ENCODE measurements at places on chromosomes 6 and 20.

- DNase-seq = no peak
Measured at GRCh38 chr6:109411034-109411433, 28.8 kb upstream of the CD164 start.

DNA sequence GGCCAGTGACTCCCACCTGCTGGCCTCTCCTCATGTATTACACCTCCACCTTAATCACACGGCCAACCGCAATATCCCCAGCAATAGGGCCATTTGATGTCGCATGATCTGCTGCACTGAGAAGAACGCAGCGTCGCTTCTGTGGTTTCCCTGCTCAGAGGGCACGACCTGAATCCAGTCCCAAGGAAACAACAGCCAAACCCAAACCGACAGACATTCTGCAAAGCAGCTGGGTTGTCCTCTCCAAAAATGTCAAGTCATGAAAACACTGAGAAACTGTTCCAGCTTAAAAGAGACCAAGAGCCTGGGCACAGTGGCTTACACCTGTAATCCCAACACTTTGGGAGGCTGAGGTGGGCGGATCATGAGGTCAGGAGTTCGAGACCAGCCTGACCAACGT lies 7.5 kb upstream of the BPI start:
- DNase-seq = no peak

DNA sequence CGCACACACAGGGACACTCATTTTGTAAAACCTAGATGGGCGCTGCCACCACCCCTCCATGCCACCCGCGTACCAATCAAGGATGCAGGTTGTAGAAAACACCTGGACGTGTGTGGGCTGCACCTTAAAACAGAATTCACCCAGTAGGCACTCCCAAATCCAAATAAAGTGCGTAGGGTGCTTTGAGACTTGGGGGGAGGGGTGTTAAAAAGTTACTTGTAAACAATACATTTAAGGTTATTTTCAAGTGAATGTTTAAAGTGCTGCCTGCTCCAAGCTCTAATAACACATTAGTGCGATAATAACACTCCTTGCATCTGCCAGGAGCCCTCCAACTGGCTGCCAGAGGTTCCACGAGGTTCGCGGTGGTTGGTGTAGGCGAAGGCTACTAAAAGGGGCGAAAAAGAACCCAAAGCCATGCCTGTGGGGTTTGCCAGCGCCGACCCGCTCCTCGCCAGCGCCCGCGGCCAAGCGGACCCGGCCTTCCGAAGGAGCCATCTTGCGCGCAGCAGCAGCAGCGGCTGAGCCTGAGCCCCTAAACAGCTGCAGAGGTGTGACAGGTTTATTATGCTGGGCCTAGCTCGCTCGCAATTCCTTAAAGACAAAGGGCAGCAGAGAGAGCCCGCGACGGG lies 11.5 kb downstream of the FOXC1 start:
- DNase-seq = no peak

GRCh38 chr20:18986895-18987580 lies 173.5 kb downstream of the SCP2D1 start:
- no peak for DNase-seq

DNA sequence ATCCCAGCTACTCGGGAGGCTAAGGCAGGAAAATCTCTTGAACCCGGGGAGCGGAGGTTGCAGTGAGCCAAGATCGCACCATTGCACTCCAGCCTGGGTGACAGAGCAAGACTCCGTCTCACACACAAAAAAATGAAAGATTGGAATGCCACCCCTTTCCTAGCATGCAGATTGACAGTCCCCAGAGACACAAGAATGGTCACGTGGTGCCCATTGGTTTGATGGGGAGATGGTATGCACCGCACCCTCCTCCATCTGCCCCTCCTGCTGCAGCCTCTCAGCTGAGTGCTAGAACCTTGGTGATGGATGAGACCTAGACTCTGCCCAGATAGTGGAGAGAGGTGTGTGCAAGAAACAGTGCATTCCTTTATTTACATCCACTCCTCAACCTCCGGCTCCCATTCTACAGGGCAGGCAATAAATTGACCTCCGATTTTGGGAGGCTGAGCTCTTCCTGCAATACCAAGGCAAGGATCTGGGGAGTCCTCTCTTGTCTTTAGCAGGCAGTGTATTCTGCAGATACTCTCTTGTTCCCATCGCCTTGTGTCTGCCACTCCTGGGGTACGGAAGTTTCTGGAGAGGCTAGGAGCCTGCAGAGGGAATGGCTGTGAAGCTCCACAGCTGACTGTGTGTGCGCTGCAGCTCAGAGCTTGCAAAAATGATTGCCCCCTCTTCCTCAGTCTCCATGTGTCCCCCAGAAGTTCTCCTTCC lies 1.1 kb upstream of the RNF24 start:
- no peak for DNase-seq

- peak; percentile 79 for DNase-seq
Measured at GRCh38 chr20:18058661-18059467, 1.1 kb upstream of the OVOL2 start.

GRCh38 chr20:10476319-10476724 lies 41.2 kb downstream of the SLX4IP start:
- DNase-seq = no peak

DNA sequence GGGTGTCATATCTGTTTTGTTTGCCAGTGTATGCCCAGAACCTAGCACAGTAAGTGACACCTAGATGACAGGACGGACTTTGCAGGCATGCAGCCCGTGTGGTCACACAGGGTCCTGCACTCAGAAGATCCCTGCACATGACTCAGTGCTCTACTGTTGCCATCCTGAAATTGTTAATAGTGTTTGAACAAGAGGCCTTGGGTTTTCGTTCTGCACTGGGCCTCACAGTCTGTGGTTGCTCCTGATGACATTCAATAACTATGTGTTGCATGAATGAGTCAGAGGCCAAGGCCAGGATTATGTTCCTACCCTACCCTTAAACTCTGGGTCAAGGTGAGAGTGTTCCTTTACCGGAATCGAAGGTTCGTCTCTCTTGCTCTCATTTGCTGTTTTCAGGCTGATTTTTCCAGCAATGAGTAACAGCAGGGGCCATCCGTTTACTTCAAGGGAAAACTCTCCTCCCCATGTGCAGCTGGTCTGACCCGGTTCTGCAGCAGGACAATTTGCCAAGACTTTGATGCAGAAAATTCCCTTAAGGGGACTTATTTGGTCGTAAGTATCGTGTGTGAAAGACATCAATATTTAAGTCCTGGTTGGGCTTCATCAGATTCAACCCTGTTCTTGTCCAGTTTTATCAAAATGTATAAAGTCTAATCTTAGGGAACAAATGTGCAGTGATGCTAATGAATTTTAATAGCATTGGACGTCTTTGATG lies 13.0 kb upstream of the PFDN4 start:
- no peak for DNase-seq

DNA sequence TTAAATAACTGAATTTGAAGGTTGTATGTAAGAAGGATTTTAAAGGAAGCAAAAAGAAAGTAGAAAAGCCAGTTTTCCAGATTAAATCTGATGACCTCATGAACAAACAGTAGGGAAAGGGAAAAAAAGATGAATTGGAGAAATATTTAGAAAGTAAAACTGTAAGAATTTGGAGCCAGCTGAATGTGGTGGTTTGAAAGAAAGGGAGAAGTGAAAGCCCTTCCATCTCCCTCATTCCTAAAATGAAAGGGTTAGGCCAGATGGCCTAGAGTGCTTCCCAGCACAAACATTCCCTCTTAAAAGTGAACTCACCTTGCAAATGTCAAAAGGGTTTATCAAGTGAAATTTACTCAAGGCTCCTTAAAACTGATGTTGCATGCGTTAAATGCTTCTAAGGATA lies 139.3 kb upstream of the COL21A1 start:
- DNase-seq = no peak

- DNase-seq = no peak
Measured at GRCh38 chr6:40791004-40791403, 203.8 kb upstream of the LRFN2 start.

- DNase-seq = no peak
Measured at GRCh38 chr6:30793521-30794194, 49.3 kb upstream of the IER3 start.

- DNase-seq = peak; percentile 68
Measured at GRCh38 chr6:138815797-138816528, 20.1 kb downstream of the ECT2L start.

- DNase-seq = no peak
Measured at GRCh38 chr6:148779142-148779562, 32.3 kb downstream of the UST start.

GRCh38 chr6:3489027-3489757 lies 32.3 kb upstream of the SLC22A23 start:
- DNase-seq = no peak

GRCh38 chr6:137536104-137536773 lies 42.0 kb upstream of the OLIG3 start:
- no peak for DNase-seq

- DNase-seq = no peak
Measured at GRCh38 chr20:43262341-43262740, 72.6 kb upstream of the PTPRT start.

GRCh38 chr6:4773181-4773580 lies 3.0 kb upstream of the CDYL start:
- DNase-seq = no peak

GRCh38 chr6:16345449-16346330 lies 107.3 kb downstream of the GMPR start:
- DNase-seq = no peak

- no peak for DNase-seq
Measured at GRCh38 chr6:29553268-29554057, 6.1 kb downstream of the UBD start.

- DNase-seq = no peak
Measured at GRCh38 chr6:125066964-125067363, 86.6 kb upstream of the TPD52L1 start.

- DNase-seq = peak; percentile 79
Measured at GRCh38 chr6:56359201-56359899, 112.0 kb upstream of the COL21A1 start.

DNA sequence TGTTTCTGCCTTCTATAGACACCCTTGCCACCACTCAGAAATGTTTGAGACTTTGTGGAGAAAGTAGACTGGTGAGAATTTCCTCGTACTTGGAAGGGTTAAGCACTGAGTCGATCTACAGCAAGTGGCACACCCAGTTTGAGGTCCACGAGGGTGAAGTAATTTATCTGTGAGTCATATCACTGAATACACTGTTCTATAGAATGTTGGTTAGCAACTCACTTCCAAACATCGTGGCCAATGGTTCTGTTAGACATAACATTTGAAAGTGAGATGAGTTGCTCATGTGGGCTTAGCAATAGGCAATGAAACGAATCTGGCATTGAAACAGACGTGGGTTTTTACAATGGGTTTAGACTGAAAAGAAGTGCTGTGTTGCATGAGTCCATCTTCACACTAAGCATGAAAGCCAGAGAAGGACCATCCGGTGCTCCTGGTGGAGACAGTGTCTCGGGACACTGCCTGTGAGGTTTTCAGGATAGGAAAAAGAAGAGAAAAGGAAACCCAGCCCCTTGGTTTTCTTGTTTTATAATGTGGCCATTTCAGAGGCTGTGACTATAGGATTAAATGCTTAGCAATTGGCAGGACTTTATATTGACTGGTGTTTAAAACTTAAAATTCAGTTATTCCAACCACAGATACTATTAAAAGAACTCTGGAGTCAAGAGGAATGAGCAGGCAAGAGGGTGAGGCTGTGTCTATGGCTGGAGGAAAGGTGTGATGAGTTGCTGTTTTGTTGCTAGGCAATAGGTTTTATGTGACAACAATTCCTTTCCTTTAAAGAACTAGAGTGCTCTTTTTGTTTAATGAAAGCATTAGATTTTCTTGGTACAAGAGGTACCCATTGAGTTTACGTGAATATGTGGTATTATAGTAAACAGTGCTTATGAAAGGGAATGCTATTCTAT lies 31.0 kb upstream of the EZR start:
- peak; percentile 43 for DNase-seq

GRCh38 chr20:37649017-37649416 lies 44.8 kb upstream of the CTNNBL1 start:
- DNase-seq = no peak

DNA sequence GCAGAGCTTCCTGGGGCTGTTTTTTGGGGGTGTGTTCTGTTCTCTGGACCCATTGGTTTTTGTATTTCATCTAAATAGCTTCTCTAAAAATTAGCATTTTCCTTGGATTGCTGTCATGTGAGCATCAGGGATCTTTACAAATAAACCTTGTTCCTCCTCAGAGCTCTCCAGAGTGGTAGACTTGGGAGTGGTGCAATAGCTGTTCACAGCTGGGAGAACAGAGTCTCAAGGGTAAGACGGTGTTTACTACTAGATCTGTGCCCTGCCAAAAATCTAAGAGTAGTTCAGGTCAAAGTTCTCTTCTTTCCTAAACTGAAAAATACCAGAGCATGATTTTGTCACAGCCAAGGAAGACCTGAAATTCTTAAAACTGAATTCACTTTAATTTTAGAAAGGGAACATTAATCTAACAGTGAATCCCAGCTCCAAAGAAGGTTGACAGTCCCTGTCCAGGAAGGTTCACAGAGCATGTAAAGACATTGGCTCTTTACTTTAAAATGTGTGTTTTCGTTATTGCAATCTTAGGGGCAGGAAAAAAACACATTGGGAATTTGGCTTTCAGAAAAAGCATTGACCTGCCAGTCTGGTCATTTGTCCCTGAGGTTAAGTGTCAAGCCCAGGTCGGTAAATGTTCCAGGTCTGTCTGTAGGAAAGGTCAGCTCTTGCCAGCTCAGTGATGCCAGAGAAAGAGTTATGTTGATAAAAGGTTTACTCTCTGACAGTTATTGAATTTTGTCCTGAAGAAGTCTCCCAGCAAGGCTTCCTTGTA lies 43.3 kb downstream of the VAPB start:
- no peak for DNase-seq

DNA sequence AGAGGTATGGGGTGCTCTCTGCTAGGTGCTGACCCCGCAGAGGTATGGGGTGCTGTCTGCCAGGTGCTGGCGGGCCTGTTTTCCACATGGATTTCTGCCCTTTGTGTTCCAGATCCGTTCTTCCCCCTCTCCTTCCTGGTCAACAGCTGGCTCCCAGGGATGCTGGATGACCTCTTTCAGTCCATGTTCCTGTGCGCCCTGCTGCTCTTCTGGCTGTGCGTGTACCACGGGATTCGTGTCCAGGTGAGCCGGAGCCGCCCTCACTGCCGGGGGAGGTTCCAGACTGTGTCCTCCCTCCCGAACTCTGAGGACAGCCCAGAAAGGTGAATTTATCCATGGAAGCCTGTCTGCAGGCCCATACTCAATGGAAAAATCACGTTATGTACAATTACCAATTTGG lies 36.3 kb downstream of the DYNLT1 start:
- no peak for DNase-seq

- DNase-seq = no peak
Measured at GRCh38 chr6:29112135-29112534, 4.3 kb downstream of the OR2J3 start.

DNA sequence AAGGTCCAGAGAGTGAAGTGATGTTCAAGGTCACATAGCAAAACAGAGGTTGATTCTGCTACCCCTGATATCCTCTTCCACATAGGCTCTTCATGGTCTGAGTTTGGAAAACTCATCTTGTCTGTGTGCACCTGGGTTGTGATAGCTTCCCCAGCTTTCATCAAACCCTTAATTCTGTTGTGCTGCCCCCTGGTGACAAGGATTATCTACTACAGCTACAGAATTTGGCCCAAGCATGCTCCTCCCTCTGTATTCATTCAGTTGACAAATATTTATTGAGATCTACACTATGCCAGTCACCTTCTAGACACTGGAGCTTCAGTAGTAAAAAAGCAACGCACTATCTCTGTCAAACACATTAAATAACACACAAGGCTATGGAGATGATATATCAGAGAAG lies 50.4 kb downstream of the SMPDL3A start:
- DNase-seq = peak; percentile 27

- no peak for DNase-seq
Measured at GRCh38 chr6:24031496-24031895, 94.5 kb upstream of the NRSN1 start.
